ENCODE measurements at places on chromosomes 1 and 21.
A peak's percentile ranks its signal among the peaks of the same experiment; 100 is the strongest.

GRCh38 chr1:65942476-65942875 is 149.8 kb downstream of the PDE4B start:
- no peak for DNase-seq

DNA sequence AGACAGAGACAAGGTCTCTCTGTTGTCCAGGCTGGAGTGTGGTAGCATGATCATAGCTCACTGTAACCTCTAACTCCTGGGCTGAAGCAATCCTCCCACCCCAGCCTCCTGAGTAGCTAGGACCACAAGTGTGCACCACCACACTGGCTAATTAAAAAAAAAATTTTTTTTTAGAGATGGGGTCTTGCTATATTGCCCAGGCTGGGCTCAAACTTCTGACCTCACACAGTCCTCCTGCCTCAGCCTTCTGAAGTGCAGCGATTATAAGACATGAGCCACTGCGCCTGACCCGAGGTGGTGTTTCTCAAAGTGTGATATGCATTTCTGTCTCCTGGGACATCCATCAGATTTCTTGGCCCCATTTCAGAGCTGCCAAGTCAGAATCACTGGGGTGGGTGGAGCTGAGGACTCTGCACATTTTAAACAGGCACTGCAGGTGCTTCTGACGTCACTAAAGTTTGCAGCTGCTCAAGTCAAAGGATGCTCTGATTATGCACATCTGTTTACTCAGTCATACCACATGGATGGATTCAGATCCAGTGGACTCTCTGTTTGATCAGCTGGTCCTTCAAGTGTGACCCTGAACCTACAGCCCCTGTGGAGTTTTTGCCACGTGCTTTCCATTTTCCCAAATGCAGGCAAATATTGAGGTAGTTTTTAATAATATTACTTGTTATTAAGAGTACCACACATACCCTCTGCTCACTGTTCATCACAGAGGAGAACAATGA is 21.4 kb downstream of the TGFB2 start:
- DNase-seq = no peak

GRCh38 chr1:30818568-30819243 is 61.1 kb upstream of the LAPTM5 start:
- no peak for DNase-seq

GRCh38 chr1:166302989-166303758 is 136.4 kb upstream of the FAM78B start:
- no peak for DNase-seq

- DNase-seq = no peak
These were observed 51.2 kb upstream of the CSF3R start for GRCh38 chr1:36533897-36534296.

- DNase-seq = peak; percentile 72
These were observed 315.4 kb downstream of the MATN1 start for GRCh38 chr1:30407865-30408580.

GRCh38 chr1:150568594-150568966 is 10.8 kb downstream of the MCL1 start:
- DNase-seq = no peak

- DNase-seq = no peak
These were observed 275.2 kb upstream of the DPYD start for GRCh38 chr1:98196012-98196411.

- DNase-seq = no peak
These were observed 12.0 kb downstream of the ALDH9A1 start for GRCh38 chr1:165686121-165686970.

- DNase-seq = peak; percentile 83
These were observed 116.0 kb downstream of the TTLL7 start for GRCh38 chr1:83882906-83883305.
